Activated naive CD4-positive, alpha-beta T cell treated with anti-CD3 and anti-CD28 coated beads for 36 hours (primary cell): ENCODE measurements at places on chromosomes 16 and 17. TPM values are rescaled to one million over a fixed set of nuclear protein-coding genes. Genes with fewer than 3 reads are reported as not detected.

SDK2 gene
- 0.27 TPM for total RNA-seq

LITAFD gene
- total RNA-seq = not detected

CACNG5 gene
- total RNA-seq = not detected

ARL17B gene
- 21.6 TPM for total RNA-seq

GEMIN4 gene
- total RNA-seq = 29.9 TPM

DNASE1L2 gene
- 0.33 TPM for total RNA-seq

ZNF768 gene
- total RNA-seq = 7.8 TPM

KCNJ12 gene
- total RNA-seq = not detected

DNA sequence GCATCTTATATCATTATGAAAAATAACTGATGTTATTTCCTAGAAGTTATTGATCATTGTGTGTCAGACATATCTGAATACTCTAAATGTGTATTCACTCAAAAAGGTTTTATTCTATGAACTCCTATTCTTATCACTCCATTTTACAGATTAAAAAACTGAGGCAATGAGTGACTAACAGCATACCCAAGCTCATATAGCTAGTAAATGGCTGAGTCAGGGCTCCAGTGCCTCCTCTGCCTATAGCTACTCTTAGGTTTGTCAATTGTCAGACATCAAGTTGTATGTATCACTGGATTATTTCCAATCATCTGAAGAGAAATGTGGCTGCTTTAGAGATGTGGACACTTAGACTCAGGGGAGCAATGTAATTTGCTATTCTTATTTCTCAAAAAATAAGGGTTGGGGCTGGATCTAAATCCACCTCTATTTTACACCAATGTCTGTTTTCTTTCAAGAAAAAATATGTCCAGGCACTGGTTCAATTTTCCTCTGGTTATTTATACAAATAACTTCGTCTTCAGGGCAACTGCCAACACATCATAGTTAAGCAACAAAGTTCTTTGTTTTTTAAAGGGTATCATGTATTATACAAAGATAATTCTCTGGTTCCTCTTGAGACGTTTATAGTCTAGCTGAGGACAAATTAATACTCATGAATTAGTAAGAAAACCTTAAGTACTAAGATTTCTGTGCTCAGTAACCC is 328.9 kb upstream of the MAF start:
- DNase-seq = no peak

DNA sequence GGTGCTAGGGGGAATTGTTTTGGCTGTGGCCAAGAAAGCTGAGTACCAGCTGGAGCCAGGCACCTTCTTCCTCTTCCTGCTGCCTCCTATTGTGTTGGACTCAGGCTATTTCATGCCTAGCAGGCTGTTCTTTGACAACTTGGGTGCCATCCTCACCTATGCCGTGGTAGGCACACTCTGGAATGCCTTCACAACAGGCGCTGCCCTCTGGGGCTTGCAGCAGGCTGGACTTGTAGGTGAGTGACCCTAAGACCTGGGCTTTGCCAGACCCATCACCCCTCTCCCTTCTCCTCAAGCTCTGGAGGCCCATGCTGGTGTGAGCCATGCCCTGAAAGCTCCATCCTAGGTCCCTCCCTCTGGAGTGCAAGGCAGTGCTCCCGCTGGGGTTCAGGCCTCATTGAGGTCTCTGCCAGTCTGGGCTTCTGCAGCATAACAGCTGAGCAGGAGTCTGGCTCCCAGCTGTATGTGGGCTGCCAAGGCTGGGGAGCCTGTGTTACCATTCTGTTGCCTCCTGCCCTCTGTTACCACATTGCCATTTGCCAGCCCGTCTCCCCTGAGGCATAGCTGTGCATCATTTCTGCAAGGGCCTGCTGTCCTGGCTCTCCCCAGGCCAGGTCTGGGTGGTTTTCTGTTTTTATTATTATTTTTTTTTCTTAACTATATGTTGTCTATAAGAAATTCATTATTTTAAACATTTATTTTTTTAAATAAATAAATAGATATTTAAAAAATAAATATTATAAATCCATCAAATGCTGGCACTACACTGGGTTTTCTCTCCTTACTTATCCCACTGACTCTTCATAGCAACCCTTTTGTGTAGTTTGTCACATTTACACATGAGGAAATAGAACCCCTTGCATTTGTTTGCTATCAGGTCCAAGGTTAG is 4.1 kb downstream of the SLC9A5 start:
- DNase-seq = no peak

DNA sequence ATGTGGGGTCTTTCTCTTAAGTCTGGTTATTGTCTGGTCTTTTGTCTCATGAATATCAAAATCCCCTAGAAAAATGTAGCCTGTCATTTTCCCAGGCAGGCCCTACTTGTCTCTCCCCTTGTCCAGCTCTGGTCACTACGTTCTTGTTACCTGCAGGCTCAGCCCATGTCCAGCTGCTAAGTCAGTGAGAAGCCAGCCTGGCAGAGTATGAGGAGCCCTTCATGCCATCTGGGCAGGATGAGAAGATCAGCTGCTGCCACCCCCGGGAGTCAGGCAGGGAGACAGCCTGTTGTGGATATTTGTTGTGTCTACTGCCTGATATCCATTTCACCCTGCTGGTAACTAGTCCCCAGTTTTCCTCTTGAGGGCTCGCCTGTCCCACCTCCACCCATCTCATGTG is 88.9 kb downstream of the ASIC2 start:
- DNase-seq = no peak

DNA sequence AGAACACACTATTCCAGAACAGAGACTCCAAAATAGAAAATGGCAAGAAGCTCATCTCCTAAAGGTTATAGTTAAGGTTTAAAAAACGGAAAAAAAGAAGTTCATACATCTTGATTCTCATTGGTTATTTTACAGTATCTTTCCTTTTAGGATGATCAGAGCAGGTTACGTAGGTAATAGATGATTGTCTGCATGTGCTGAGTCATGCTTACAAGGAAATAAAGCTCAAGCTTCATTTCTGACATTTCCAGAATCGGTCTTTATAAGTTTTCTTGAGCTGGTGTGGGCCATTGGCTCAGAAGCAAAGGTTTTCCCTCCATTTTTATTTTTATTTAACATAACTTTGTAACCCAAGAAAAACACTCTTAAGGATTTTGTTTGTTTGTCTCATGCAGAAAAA is 1030.3 kb upstream of the CDH8 start:
- no peak for DNase-seq

- peak; percentile 44 for DNase-seq
Measured at GRCh38 chr17:73643001-73643851, 1.0 kb downstream of the SDK2 start.

- DNase-seq = peak; percentile 18
Measured at GRCh38 chr16:9903-10665, 43.3 kb downstream of the POLR3K start.

GRCh38 chr17:39325528-39326240 is 75.7 kb downstream of the FBXL20 start:
- DNase-seq = no peak

- no peak for DNase-seq
Measured at GRCh38 chr17:3990386-3991127, 26.3 kb upstream of the ATP2A3 start.

GRCh38 chr17:75692976-75693375 is 25.8 kb downstream of the SAP30BP start:
- no peak for DNase-seq

- DNase-seq = no peak
Measured at GRCh38 chr16:88628512-88628974, 9.8 kb upstream of the IL17C start.

DNA sequence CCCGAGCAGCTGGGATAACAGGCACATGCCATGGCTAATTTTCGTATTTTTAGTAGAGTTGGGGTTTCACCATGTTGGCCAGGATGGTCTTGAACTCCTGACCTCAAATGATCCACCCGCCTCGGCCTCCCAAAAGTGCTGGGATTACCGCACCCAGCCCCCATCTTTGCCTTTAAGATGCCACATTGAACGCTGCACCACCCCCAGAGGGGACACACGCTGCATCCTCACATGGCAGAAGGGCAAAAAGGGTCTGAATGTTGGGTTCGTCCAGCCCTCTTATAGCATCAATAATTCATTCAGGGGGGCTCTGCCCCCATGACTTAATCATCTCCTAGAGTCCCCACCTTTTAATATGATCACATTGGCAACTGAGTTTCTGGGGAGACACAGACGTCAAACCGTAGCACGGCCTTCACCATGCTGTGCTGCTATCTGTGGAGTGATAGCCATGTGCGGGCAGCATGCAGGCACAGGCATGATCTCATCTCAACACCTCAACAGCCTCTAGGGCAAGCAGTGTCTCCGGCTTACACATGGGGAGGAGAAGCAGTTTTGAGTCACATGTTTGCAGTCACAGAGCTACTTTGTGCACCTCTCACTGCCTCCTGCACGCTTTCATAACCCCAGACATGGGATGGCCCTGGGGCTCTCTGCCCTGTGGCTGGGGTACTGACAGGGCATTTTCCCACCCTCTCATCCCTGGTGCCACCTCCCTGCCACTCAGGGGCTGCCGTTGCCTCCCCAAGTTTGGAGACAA is 30.0 kb downstream of the IL21R start:
- no peak for DNase-seq

GRCh38 chr17:31609996-31610910 is 218.8 kb downstream of the RAB11FIP4 start:
- DNase-seq = no peak

DNA sequence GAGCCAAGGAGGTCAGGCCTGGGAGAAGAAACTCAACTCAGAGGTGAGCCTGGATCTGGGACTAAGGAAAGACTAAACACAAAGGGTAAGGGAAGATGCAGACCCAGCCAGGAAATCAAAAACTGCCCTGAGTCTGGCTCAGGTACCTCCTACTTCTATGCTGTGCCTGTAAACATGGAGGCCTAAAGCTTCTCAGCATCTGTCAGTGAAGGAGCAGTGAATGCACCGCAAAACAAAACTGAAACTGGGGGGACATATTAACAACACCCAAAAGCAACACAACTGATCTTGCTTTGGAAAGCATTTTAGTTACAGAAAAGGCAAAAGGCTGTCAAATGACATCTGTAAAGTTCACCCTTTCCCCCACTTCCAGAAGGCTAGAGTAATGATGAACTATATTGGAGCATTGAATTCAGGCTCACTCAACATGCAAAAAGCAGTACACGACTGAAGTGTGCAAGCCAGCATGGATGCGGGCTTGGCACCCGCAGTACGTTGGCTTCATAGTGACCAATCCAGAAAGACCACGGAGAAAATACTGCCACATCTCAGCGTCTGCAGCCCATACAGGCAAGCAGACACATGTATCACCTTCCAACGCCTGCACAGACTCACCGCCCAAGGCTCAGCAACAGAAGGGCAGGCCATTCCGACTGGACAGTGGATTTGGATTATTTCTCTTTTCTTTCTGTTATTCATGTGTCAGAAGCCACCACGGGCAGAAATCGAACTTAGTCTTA is 3.8 kb downstream of the TBC1D16 start:
- DNase-seq = no peak

DNA sequence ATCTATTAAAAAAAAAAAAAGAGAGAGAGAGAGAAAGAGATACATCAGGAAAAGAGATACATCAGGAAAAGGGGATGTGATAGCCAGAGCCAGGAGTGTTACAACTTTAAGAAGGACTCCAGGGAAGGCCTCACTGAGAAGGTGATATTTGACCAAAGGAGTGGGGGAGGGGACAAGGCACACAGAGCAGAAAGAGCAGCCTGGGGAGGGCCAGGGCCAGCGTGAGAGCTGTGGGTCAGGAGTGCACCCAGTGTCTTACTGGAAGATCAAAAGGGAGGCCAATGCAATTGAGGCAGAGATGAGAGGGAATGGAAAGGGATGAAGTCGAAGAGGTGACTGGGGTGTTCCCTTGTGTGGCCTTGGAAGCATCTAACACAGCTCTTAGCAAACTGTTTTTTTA is 7.7 kb downstream of the ASPHD1 start:
- no peak for DNase-seq

DNA sequence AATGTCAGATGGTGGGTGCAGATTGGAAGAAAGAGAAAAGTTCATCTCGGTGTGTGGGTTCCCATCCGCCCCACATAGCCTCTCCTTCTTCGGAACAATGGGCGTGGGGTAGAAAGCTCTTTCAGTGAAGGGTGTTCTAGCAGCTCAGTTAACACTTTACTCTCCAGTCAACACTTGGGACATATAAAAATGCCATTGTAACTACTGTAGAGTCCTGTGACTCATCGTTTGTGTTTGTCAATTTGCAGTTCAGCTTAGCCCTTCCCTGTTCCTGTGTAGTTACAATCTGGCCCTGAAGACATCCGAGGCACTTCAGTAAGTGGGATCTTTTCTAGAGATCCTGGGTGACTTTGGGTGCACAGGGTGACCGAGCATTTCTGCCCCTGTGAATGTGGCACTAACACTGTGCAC is 11.5 kb upstream of the CLEC18C start:
- DNase-seq = no peak

GRCh38 chr16:89155184-89155679 is 16.3 kb upstream of the CDH15 start:
- no peak for DNase-seq

GRCh38 chr16:3004781-3005284 is 7.9 kb upstream of the CLDN9 start:
- no peak for DNase-seq

GRCh38 chr16:57252148-57252721 is 7.2 kb downstream of the ARL2BP start:
- no peak for DNase-seq

DNA sequence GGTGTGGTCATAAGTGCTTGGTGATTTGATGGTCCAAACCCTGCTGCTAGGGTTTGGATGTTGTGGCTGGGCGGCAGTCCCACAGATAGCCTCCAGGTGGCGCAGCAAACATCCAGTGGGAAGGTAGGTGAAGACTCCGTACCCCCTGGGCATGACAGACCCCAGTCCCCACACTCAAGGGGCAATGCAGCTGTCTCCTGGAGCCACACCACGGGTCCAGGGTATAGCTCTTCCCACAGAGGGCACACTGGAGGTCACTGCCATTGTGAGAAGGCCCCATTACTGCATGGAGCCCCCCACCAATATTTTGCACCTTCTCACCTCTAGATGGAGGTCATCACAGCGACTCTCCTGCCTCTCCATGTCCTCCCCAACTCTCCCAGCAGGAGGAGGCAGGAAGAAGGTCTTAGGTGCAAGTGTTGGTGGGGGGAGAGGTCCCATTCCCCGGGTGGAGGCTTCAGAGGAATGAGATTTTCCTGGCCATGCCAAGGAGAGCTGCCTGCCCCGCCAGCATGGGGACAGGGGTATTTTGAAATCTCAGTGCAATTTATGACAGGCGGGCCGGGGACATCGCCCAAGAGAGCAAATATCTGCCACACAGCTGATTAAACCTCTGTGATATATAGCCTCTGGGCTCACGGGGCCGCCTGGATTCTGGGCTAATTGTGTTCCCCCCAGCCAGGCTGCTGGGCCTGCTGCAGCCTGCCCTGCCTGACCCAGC is 17.1 kb upstream of the C17orf113 start:
- peak; percentile 83 for DNase-seq

DNA sequence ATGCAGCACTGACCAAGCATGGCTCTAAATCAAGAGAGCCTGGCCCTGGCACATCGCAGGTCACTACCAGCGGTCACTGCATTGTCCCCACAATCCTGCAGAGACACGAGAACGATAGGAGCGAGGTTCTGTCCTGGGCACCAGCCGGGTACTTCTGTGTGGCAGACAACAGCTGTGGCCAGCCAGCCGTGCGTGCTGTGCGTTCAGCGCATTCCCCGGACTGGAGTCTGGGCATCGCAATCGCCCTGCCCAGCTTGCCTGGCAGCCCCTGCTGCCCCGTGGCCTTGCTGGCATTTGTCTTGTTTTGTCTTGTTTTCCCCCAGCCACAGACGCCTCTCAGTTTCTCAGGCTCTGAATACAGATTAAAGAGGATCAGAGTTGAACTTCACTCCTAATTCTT is 33.9 kb downstream of the COTL1 start:
- no peak for DNase-seq

GRCh38 chr17:49407981-49408501 is 6.6 kb downstream of the PHB1 start:
- peak; percentile 91 for DNase-seq
